ENCODE measurements at places on chromosomes 4 and X. TPM values are rescaled to one million over a fixed set of nuclear protein-coding genes. Genes with fewer than 3 reads are reported as not detected.

DNA sequence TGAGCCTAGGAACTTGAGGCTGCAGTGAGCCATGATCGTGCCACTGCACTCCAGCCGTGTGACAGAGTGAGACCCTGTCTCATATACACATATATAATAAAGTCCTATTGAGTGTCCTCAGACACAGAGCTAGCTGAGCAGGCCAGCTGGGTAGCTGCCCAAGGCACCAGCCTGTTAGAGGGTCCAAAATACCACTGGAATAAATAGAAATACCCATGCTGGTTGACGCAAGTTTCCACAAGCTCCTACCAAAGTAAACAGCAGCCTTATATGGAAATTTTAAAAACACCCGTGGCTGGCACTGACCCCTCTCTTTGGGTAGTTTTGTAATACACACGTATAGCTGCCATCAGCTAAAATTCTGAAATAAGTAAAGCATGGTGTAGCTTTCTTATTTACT is 348.6 kb downstream of the BCOR start:
- DNase-seq = no peak

DNA sequence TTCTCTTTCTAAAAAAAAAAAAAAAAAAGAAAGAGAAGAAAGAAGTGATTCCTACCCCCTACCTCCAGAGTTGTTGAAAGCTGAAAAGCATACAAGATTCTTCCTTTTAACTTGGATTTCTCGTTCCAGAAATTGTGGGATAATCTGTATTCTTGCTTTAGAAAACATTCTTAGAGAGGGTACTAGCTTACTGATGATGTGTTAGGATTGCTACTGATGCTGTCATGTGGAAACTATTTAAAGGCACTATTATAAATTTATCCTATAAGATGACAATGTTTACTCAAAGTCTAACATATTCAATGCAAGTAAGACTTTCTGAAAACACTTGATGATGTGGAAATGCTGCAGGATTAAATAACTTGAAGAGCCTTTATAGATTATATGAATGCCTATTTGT is 204.0 kb upstream of the PUDP start:
- no peak for DNase-seq

Gene NAAA
- 19.2 TPM for total RNA-seq

GRCh38 chr4:113471146-113471860 is 290.2 kb downstream of the CAMK2D start:
- DNase-seq = no peak

- no peak for DNase-seq
These were observed 122.6 kb upstream of the BMPR1B start for GRCh38 chr4:94635177-94635576.

DNA sequence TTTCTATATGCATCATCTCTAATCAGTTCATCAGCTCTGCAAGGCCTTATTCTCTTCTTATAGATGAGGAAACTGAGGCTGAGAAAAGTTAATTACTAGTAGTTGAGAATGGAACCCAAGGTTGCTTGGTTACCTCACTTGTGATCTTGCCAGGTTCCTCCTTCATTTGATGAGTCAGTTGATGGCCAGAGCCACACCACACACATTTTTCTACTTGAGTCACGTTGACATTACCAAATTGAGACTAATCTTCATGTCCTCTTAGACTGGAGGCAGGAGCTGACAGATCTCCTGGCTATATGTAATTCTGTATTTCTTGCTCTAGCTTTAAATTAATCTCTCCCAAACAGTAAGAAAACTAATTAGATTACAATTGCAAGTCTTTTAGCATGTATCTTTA is 428.4 kb downstream of the AFF2 start:
- no peak for DNase-seq

DNA sequence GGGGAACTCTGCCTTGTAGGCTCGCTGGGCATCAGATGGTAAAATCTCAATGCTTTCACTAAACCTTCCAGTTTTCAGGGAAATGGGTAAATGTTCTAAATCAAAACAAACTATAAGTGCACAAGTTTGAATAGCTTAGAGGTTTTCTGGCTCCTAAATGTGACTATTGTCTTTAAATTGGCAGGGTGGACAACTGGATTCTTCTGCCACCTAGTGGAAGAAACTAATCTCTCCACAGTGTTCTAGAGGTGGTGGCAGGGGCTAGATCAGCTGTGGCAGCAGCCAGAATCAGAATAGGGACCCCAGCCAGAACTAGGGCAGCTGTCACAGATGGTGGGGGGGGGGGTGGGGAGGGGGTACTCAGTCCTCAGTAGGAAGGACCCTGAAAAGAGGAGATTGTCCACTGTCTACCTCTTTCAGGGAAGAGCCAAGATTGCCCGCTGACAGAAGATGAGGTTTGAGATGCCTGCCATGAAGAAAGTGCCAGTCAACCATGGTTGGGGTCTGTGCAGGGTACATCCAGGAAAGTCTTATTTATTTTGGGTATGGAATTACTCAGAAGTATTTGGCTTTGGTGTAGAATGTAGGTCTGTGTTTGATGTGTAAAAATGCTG is 201.4 kb downstream of the CCNG2 start:
- no peak for DNase-seq

Gene TRMT10A
- 4.2 TPM for total RNA-seq

GRCh38 chrX:148024425-148025148 is 43.5 kb downstream of the FMR1NB start:
- no peak for DNase-seq

- no peak for DNase-seq
These were observed 1.8 kb downstream of the RASGEF1B start for GRCh38 chr4:81469781-81470455.

GRCh38 chrX:17292111-17292527 is 82.9 kb upstream of the NHS start:
- no peak for DNase-seq

DNA sequence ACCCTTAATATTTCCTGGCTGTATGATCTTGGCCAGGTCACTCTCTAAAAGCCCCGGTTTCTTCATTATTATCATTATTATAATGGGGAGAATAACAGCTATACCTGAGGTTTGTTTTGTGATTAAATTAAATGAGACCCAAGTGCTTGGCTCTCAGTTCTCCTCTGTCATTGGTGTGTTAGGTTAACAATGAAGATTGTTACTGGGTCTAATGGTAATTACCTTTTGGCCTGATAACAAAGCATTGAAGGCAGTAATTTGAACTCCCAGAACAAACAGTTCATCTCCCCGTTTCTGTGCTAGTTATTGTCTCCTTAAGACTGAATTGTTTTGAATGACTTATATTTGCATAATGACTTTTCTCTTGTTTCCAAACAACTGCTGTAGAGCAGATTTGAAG is 6.8 kb upstream of the ANAPC4 start:
- DNase-seq = no peak

DNA sequence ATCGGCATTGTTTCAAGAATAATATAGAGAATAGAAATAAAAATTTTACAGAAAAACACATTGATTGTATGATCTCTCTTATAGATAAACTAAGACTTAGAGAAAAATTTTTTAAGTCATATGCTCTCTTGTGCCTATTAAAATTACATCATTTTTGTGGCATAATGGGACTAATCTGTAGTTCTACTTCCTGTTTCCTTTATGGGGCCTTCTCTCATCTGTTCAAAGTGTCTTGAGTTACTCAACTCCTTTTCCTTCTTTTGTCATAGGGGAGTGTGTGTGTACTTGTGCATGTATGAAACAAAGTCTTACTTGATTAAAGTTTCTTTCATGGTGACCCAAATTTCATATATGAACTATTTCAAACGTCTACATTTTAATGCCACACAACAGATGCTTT is 1448.9 kb upstream of the TENM3 start:
- no peak for DNase-seq

DNA sequence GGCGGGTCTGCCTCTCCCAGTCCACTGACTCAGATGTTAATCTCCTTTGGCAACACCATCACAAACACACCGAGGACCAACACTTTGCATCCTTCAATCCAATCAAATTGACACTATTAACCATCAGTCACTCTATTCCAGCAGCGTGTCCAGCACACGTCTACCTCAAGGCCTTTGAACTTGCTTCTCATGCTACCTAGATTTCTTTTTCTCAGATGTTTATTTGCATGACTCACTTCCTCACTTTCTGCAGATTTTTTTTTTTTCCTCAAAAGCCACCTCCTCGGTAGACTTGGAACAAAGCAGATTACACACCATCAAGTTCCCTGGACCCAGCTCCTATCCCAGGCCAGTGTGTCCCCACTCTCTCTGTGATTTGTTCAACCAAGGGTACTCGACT is 49.5 kb downstream of the SUPT20HL2 start:
- no peak for DNase-seq

DNA sequence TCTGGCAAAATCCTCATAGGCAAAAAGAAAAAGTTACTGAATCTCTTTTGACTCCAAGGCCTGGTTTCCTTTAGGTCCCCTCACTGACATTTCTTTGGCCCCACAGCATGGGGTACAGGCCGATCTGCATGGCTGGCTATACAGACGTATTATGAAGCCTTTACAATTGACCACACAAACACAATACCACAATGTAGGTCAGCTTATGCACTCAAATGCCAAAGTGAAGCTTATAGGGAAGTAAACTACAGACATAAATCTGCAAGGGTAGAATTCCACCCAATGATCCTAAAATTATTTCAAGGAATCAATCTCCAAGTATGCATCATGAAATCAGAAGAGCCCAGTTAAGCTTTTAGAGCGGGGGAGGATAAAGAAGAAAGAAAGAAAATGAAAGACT is 20.7 kb downstream of the STX18 start:
- DNase-seq = no peak

Gene NR3C2
- total RNA-seq = 0.20 TPM

DNA sequence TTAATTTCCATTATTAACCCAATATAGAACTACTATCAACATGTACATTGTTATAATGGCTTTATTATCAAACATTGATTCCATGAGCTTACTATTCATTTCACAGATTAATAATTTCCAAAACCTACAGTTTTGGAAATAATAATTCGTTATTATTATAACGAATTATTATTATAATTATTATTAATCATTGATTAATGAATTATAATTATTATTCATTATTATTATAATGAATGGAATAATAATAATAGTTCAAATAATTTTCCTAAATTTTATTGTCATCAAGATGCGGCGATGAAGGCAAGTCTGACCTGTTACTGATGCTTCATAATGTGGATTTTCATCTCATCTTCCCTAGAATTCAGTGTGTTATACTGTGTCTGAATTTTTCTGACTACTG is 22.0 kb downstream of the CTSO start:
- no peak for DNase-seq

- DNase-seq = no peak
These were observed 253.3 kb upstream of the INTU start for GRCh38 chr4:127379499-127379898.

Gene CLCN4
- total RNA-seq = 2.2 TPM

Gene GSX2
- not detected for total RNA-seq

Gene AMOT
- total RNA-seq = 7.1 TPM

Gene PCSK1N
- 69.2 TPM for total RNA-seq

GRCh38 chr4:156193106-156193505 is 239.4 kb upstream of the CTSO start:
- DNase-seq = no peak

- no peak for DNase-seq
These were observed 109.0 kb downstream of the RPS6KA6 start for GRCh38 chrX:84078991-84079390.

Gene USP17L15
- not detected for total RNA-seq

Data from chondrocyte (in vitro differentiated cells).